ENCODE measurements at places on chromosomes 7 and 10. TPM values are rescaled to one million over a fixed set of nuclear protein-coding genes. Genes with fewer than 3 reads are reported as not detected.

- no peak for DNase-seq
These were observed 84.4 kb upstream of the BET1 start for GRCh38 chr7:94088560-94088959.

- DNase-seq, result no peak
These were observed 345.7 kb upstream of the KLF6 start for GRCh38 chr10:4130685-4131084.

PHKG1 gene
- 3.6 TPM for total RNA-seq

LLCFC1 gene
- not detected for total RNA-seq

- no peak for DNase-seq
These were observed 534.1 kb downstream of the SDK1 start for GRCh38 chr7:3835109-3835508.

ABCB4 gene
- not detected for total RNA-seq

TMEM130 gene
- not detected for total RNA-seq

DNAH11 gene
- total RNA-seq, result 0.02 TPM

SLC16A9 gene
- 0.84 TPM for total RNA-seq

GRCh38 chr7:70698219-70698832 lies 433.6 kb upstream of the GALNT17 start:
- DNase-seq, result peak; percentile 30

- DNase-seq, result no peak
These were observed 342.7 kb downstream of the GRID1 start for GRCh38 chr10:86023931-86024280.

DNA sequence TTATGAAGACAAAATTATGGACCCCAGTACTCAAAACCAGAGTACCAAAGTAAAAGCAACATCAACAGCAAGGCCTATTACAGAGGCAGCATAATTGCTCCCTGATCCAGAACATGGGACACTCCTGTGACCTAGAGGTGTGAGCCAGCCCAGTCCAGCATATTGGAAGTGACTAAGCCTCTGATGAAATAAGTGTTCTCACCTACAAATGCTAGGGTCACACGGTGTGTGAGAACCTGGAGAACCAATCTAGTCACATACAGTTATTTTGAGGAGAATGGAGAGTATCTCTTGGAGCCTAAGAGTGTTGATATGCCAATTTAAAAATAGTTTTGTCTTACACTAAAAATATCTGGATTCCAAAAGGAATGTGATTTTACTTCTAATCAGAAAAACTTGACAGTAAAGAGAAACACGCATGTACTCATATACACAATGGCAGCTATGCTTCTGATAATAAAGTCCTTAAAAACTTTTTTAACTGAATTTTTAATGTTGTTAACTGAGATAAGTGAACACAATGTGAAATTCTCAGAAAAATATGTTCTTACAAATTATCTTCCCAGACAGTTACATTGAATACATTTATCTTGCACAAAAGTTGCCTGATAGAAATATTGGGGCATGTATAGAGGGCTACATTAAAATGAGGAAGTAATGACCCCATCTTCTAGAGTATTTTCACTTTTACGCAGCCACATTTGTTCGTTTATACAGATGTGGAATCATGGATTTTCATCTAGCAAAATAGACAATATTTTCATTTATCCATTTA lies 56.8 kb upstream of the CD36 start:
- no peak for DNase-seq

GATAD1 gene
- 29.6 TPM for total RNA-seq

- DNase-seq, result no peak
These were observed 9.3 kb downstream of the CRYGN start for GRCh38 chr7:151430391-151431205.

GRCh38 chr10:72011468-72011867 lies 47.3 kb downstream of the CHST3 start:
- no peak for DNase-seq

DNA sequence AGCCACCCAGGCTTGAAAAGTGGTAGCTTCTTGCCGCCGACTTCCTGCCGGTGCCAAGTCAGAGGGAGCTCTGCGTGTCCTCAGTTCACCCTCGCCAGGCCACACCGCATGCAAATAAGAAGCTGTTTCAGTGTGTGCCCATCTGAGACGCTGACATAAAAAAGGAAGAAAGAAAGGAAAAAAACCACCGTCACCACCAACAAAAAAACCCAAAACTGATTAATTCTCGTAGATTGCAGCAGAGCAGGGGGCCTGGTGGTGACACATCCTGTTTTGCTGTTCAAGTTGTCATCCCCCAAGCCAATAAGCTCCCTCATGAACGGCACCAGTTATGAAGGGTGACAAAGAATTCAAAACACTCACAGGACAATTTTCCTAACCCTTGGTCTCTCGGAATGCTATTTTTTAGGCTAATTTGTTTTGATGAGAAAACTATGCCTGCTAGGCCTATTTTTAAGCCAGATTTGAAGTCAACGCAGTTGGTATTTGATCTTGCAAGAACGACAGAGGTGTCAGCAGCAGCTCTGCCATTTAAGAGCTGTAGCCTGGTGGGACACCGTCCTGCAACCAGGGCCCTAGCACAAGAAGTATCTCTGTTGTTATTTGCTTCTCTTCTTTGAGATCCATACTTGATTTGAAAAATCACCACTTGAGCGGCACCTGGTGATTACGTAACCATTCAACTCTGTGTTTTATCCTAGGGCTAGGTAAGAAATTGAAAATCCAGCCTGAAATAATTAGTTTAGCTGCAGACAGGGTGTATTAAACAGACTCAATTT lies 145.6 kb downstream of the PFKFB3 start:
- peak; percentile 94 for DNase-seq

GRCh38 chr10:124708922-124709520 lies 35.2 kb downstream of the FAM53B start:
- no peak for DNase-seq

GRCh38 chr10:34187201-34187600 lies 627.9 kb downstream of the PARD3 start:
- no peak for DNase-seq

GRCh38 chr7:44985033-44985695 lies 6.3 kb upstream of the MYO1G start:
- no peak for DNase-seq

DNA sequence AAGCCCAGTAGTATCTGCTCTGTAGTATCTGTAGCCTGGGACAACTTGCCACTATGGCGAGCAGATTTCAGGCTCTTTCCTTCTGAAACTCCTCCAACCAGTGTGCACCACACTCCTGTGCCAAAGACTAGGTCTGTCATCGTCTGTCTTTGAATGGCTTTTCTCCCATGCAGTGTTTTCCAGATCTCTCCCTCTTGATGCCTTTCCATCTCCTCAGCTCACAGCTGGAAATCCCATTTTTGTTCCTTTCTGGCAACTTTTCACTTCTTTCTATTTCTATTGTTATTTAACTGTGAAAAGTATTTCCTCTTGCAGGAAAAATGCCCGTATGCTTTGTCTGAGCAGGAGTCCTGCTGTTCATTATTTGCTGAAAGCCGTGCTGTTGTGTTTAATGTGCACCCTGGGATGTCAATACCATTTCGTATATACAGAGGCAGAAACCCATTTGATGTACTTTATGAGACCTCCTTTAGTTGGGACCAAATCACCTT lies 373.7 kb downstream of the PHTF2 start:
- DNase-seq, result no peak
